GM10248 (cell line): ENCODE measurements at places on chromosomes 3 and 15.

GRCh38 chr3:44883213-44883955 is 9.0 kb downstream of the TGM4 start:
- DNase-seq: no peak

DNA sequence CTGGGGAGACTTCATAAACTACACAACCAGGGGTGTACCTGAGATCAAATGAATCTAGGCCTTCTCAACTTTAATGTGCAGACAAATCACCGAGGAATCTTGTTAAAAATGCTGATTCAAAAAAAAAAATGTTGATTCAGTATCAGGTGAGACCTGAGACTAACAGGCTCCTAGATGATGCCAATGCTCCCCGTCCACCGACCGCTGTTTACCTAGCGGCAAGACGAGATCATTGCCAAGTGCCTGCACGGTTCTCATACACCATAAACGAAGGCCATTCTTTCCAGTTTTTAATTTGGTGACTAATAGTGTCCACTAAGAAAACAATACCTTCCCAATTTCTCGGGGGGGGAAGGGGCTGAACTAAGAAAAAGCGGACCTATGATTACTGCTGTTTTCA is 2.5 kb upstream of the FSIP1 start:
- DNase-seq: no peak

GRCh38 chr3:10437272-10437994 is 68.0 kb downstream of the ATP2B2 start:
- peak; percentile 74 for DNase-seq

- DNase-seq: no peak
These were observed 20.2 kb downstream of the PAK6 start for GRCh38 chr15:40259021-40259420.

DNA sequence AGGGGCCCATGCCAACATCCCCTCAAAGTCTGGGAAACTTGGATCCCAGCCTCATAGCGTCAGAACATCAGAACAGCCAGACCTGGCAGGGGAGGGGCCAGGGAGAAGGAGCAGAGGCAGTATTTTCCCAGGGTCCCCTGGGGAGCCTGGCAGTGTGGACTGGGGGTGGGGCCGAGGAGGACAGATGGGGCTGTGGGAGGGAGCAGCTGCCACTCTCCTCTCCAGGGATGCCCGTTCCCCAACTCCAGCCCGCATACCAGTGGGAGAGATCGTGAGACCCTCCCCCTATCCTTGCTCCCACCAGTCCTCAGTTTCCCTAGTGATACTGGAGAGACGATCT is 6.5 kb upstream of the DNAJB8 start:
- no peak for DNase-seq

GRCh38 chr3:34646911-34647460 is 848.6 kb downstream of the PDCD6IP start:
- no peak for DNase-seq

- no peak for DNase-seq
These were observed 157.3 kb downstream of the IGF1R start for GRCh38 chr15:98805434-98806274.

GRCh38 chr3:187403768-187404288 is 35.6 kb downstream of the RTP4 start:
- no peak for DNase-seq

- DNase-seq: no peak
These were observed 31.5 kb upstream of the TFDP2 start for GRCh38 chr3:142180761-142181362.

DNA sequence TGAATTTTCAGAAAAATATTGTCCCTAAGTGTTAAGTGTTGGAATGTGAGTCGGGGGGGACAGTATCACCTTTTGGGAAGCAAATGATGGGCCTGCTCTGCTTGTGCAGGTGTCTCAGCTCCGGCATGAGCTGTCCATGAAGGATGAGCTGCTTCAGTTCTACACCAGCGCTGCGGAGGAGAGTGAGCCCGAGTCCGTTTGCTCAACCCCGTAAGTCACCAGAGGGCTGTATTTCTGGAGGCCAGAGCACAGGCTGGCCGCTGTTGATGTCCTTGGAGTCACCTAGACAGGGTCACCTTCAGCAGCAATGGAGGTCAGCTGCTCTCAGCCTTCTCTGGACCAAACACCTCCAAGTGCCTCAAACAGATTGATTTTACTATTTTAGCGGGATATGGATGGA is 78.0 kb downstream of the CCK start:
- no peak for DNase-seq

DNA sequence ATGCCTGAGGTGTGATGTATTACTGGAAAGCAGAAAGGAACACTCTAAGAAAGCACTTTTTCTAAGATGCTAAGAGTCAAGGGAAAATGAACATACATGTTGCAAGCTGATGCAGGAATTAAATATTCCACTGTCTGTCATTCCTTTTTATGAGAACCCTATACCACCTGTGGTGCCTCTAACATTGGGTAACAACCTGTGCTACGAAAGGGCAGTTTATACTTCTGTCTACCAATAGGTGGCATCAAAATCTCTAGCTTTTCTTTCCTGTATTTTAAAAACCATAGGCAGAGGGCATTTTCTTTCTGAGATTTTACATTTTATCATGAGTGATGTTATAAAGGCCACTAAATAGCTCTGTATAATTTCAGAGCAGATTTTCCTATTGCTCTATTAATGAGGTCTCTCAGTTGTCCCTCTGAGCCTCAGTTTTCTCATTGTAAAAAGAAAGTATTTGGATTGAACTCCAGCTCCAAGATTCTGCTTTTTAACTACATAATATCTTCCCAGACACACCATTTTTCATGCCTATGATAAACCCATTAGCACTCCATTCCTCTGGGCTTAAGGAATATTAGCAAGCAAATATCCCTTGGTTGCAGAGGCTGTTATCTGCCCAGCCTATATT is 3.5 kb upstream of the CPNE4 start:
- peak; percentile 15 for DNase-seq

- no peak for DNase-seq
These were observed 39.4 kb upstream of the WNT5A start for GRCh38 chr3:55526332-55527030.

DNA sequence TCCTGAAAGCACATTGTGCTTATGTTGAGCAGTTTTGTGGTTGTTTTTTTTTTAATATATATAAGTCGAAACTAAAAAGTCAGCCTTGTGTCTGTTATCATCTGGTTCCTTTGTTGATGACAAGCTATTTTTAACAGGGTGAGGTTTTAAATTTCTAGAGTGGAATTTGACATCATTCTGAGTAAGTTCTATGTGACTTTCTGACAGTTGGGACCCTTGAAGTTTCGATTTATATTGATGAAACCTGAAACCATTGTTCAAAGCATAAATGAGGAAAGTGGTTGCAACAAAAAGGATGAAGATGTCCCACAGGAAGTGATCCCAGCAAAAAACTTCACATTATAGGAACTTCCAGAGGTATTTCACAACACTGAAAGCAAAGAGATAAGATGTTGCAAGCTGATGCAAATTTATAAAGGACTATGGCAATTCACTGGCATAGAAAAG is 94.0 kb downstream of the CYP19A1 start:
- no peak for DNase-seq

GRCh38 chr3:186054792-186055352 is 54.0 kb downstream of the ETV5 start:
- no peak for DNase-seq

DNA sequence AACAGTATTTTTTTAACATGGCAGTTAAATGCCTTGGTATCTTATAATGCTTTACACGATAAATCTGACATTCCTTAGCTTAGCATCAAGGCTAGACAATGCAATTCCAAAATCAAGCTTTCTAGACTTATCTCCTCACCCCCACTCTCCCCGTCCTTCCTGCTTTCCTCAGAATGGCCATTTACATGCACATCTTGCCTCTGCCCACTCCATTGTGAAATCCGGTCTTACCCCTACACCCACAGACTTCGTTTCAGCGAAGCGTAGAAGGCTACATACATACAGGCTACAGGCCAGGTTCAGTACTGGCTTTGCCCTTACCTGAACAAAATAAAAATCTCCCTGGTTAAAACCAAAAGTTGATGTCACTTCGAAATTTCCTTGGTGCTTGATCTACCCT is 58.6 kb upstream of the SLC12A8 start:
- no peak for DNase-seq

GRCh38 chr15:65980824-65981456 is 111.6 kb downstream of the RAB11A start:
- DNase-seq: peak; percentile 65

GRCh38 chr15:43186003-43186353 is 775 bp downstream of the CCNDBP1 start:
- DNase-seq: peak; percentile 50

DNA sequence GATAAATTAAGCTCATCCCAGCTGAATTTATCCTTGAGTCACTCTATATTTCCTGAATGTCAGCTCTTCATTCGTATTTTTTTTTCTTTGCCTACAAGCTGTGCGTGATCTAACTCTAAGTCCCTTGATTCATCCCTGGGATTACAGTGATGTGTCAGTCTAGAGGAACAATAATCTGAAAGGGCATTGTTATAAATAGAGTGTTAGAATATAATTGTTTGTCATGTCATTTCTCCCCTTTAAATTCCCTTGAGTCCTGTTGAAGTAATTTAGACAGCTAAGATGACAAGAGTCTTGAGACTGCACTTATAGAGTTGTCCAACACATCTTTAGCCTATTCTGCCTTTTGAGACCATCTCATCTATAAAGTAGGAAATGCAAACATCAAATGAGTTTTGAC is 621.8 kb downstream of the ZIC1 start:
- no peak for DNase-seq

GRCh38 chr3:50177346-50177745 is 14.1 kb upstream of the GNAT1 start:
- DNase-seq: no peak

DNA sequence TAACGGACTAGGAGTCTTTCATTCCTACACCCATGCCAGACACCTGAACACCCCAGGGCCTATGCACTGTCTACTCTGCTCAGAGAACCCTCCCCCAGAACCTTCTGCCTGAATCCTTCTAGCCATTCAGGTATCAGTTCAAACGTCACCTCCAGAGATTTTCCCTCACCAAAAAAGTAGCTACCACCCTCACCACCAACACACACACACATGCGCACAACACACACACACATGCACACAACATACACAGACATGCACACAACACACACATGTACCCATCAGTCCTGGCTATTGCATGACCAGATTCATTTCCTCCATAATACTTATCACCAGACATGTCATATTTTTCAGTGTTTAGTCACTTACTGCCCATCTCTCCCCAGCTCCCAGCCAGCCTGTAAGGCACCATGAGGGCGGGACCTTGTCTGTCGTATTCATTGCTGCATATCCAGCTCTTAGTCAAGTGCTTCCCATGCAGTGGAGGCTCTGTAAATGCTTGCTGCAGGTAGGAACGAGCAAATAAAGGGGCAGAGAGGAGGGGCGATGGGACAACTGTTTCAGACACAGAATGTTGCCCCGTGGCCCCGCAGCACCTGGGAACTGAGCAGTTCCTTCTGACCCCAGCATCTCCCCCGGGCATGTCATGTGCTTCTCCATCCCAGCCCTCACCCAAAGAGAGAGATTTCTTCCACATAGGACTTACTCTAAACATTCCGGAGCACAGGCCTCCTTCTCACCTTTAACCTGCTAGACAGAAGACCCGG is 29.2 kb downstream of the XXYLT1 start:
- no peak for DNase-seq

GRCh38 chr3:82137050-82137449 is 375.6 kb upstream of the GBE1 start:
- DNase-seq: no peak

DNA sequence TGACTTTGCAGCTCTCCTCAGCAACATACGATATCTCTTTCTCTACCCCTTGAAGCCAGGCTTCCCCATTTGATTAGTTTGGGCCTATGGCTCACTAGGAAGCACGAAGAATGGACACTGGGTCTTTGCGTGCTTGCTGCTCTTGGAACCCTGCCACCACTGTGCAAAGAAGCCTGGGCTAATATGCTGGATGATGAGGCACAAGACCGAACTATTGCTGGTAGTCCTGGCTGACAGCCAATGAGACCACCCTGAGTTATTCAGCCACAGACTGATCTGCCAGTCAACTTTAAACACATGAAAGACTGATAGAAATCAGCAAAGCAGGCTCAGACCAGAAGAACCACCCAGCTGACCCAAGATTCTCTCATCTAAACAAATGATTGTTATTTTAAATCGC is 250.3 kb downstream of the CBLB start:
- no peak for DNase-seq
